ENCODE measurements at places on chromosomes 2 and 18. TPM values are rescaled to one million over a fixed set of nuclear protein-coding genes. Genes with fewer than 3 reads are reported as not detected.

Gene FAM237A
- not detected for total RNA-seq

Gene LAMA1
- 0.40 TPM for total RNA-seq

Gene GTF3C2
- 26.2 TPM for total RNA-seq

Gene UGT1A5
- not detected for total RNA-seq

Gene TRIB2
- 22.7 TPM for total RNA-seq

Gene SYT4
- 1.1 TPM for total RNA-seq

Gene EPB41L3
- 42.0 TPM for total RNA-seq

Gene MLPH
- total RNA-seq: 12.6 TPM

Gene HOXD4
- 0.69 TPM for total RNA-seq

Gene DES
- total RNA-seq: 10,852 TPM

Gene NYAP2
- total RNA-seq: 0.13 TPM

Gene TMEM17
- 2.7 TPM for total RNA-seq

Gene SDC1
- total RNA-seq: 1.1 TPM

Gene WDSUB1
- 5.3 TPM for total RNA-seq

Gene SPDYA
- 1.0 TPM for total RNA-seq

Gene REG1B
- not detected for total RNA-seq

Gene TTC31
- total RNA-seq: 18.8 TPM

Gene CAVIN2
- total RNA-seq: 106 TPM

All from gastroesophageal sphincter (tissue), 4 donors.